ENCODE measurements at places on chromosomes 12 and 14.
A peak's percentile ranks its signal among the peaks of the same experiment; 100 is the strongest.

DNA sequence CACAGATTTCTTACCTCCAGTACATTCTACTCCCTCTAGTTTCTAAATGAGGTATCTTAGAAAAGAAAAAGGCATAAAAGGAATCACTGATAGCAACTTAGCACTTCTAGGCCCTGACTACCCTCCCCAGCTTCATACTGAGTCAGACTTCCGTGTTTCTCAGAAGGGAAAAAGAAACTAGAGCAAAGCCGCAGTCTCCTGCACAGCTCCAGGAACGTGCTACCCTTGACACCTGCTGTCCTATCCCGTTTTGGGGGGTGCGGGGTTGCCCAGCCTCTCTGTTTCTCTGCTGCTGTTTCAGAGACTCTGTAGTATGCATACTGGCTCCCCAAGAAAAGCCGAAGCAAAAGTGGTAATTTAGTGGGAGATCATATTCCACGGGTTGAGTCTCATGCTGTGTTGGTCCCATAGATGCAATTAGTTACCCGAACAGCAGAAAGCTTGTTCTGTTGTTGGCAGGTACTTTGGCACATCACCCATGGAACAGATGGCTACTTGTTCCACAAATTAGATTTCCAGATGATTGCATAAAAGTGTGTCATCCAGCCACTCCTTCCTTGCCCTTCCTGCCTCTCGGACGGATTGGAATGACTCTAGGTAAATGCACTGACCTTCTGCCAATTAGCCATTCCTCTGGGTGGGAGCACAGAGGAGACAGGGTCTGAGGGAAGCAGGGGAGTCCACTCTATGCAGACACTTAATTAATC is 438.1 kb downstream of the FUT8 start:
- no peaks in the 10 kb centered on the region for H3K27me3 ChIP-seq
- no peak overlapping the region for H3K27ac ChIP-seq
- no peak overlapping the region for H3K4me3 ChIP-seq
- no peak for DNase-seq
- H3K36me3 ChIP-seq = no peaks in the 10 kb centered on the region
- no peaks in the 10 kb centered on the region for H3K4me1 ChIP-seq

DNA sequence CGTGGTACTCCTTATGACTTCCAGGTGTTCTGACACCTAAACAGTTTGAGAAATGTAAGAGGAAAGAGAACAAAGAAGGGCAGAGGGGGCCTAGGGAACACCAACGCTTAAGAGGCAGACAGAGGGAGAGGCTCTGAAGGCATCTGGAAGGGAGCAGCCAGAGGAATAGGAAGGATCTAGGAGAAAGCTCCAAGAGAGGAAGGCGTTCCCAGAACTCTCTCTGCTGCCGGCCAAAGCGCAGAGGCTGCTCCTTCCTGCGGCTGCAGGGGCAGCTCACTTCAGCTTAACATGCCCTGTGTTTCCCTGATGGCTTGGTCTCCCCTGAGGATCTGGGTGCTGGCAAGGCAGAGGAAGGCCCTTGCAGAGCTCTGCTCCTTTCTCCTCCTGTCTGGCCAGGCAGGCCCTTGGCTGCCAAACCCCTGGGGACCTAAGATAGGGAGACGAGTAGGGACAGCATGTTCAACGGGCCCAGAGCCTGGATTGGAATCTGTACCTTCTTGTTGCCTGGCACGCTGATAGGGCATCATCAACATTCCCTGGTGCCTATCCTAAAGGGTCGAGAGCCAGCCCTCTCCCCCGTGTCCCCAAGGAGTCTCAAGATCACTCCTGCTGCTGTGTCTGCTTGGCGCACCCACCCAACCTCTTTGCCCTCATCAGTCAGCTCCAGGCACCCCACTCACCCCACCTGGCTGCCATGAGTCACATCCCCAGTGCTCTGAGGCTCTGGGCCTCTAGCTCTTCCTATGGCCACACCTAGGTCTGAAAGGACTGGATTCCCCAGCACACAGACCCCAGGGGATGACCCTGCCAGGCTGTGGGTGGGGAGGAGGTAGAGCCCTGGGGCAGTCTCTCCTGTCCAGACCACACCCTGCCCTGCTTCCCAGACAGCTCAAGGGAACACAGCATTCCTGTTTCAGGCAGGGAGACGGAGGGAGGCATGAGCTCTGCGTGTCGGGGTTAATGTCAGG is 45.6 kb downstream of the LTBP2 start:
- DNase-seq = no peak
- H3K4me3 ChIP-seq = no peak overlapping the region
- peaks cover 78% of the 10 kb centered on the region for H3K4me1 ChIP-seq

DNA sequence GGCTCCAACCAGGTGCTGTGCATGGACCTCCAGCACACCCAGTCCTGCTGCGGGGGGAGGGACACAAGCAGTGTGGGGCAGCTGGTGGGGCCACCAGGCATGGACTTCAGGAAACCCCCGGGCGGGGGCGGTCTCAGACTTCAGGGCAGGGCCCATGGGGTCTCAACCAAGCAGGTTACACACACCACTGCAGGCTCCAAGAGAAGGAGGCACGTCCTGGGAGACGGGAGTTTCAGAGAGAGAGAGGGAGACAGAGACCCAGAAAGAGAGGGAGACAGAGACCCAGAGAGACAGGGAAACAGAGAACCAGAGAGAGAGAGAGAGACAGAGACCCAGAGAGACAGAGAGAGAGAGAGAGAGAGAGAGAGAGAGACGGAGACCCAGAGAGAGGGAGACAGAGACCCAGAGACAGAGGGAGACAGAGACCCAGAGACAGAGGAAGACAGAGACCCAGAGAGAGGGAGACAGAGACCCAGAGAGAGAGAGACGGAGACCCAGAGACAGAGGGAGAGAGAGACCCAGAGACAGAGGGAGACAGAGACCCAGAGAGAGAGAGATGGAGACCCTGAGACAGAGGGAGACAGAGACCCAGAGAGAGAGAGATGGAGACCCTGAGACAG is 128.9 kb downstream of the NCOR2 start:
- H3K27me3 ChIP-seq = no peaks in the 10 kb centered on the region
- peak overlapping the region; percentile 25 for H3K27ac ChIP-seq
- peaks cover 27% of the 10 kb centered on the region for H3K36me3 ChIP-seq
- H3K4me3 ChIP-seq = no peak overlapping the region
- peaks cover 34% of the 10 kb centered on the region for H3K4me1 ChIP-seq
- DNase-seq = no peak

DNA sequence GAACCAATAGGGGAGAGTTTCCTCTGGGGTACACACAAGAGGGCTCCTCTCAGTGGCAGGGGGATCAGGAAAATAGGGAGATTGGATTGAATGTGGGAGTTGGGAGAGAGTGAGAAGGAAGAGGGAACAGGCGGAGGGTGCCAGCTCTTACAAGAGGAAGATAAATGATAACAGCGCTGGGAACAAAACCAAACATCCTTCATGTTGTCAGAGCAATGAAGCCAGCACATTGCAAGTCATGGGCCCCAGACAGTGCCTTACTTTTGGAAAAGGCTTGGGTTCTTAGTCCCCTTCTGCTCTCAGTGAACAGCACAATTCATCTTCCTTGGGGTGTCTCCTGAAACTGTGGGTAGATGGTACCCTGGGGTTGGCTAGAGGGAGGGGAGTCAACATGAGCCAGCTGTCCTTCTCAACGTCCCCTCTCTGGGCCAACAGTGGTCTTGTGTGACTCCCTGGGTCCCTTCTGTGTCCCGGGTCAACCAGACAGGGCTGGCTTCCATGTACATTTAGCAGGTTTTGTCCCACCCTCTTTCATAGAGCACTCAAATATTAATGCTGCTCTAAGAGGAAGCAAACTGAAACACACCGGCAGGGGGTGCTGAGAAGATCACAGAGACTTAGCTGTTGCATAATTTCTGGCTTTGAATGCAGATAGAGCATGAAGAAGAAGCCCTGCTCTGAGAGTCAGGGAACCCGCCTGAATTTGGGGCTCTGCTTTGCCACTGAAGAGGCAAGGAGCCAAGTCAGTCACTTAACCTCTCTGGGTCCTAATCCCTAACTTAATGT is 138.5 kb downstream of the ESRRB start:
- H3K27ac ChIP-seq = no peak overlapping the region
- peak; percentile 21 for DNase-seq
- peaks cover 13% of the 10 kb centered on the region for H3K27me3 ChIP-seq
- no peaks in the 10 kb centered on the region for H3K4me1 ChIP-seq
- no peaks in the 10 kb centered on the region for H3K36me3 ChIP-seq
- H3K4me3 ChIP-seq = no peak overlapping the region

DNA sequence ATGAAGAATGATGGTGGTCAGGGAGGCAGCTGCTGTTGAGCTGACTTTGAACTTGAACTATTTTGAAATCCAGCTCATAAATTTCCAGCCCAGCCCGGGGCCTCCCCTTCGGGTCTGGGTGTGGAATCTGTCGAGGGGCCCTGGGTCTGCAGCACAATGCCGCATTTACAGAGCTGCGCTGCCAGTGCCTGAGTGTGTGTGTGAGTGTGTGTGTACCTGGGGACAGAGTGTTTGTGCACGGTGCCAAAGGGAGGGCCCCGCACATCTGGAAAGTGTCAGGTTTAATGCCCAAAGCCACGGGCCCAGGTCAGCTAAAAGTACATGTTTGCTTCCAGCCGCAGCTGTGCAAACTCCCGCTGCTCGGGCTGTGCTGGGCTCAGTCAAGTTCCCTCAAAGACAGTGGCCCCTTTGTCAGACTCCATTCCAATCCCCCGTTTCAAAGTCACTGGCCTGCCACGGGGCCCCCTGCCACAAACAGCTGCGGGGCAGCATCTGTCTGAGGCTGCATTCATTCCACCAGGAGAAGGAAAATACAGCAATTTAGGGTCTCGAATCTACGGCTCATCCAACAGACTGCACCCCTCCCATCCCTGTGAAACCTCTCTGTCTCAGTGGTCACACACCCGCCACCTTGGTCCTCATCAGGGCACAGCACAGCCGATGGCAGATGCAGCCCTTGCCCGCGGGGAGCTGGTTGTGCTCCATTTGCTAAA is 16.3 kb upstream of the RFLNA start:
- peaks cover 32% of the 10 kb centered on the region for H3K27me3 ChIP-seq
- no peak overlapping the region for H3K27ac ChIP-seq
- DNase-seq = no peak
- no peaks in the 10 kb centered on the region for H3K36me3 ChIP-seq
- no peaks in the 10 kb centered on the region for H3K4me1 ChIP-seq
- H3K4me3 ChIP-seq = no peak overlapping the region

Measured in tibial artery (tissue), 4 donors.